ENCODE measurements at places on chromosomes 5 and 9.

- no peak for DNase-seq
Observed at GRCh38 chr9:136463578-136463977, 19.3 kb downstream of the SEC16A start.

GRCh38 chr9:95727947-95728520 lies 147.5 kb upstream of the ERCC6L2 start:
- no peak for DNase-seq

DNA sequence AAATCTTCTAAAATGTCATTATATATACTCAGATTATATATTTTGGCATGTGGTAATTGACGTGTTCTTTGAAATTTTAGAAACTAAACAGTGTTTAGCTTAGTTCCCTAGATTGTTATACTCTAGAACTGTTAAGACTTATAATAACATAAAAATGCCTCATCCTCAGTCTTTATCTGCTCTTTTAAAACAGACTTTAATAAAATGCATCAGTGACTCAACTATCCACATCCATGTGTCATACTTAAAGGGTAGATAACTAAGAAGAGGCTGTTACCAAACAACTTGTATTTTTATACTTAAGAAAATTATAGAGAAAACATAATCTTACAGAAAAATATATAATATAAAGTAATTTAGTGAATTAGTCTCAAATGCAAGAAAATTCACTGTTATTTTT lies 15.2 kb downstream of the NFIL3 start:
- no peak for DNase-seq

GRCh38 chr5:178477802-178478201 lies 112.4 kb downstream of the COL23A1 start:
- no peak for DNase-seq

- no peak for DNase-seq
Observed at GRCh38 chr9:121298689-121299466, 30.9 kb downstream of the GSN start.

GRCh38 chr9:122116040-122116439 lies 22.9 kb upstream of the TTLL11 start:
- DNase-seq, result no peak

- no peak for DNase-seq
Observed at GRCh38 chr9:73683862-73684591, 532.4 kb downstream of the ANXA1 start.

GRCh38 chr5:163342306-163342705 lies 95.1 kb upstream of the CCNG1 start:
- no peak for DNase-seq
